Left ventricle myocardium superior (tissue), 1 donor: ENCODE measurements at places on chromosomes 6 and 20. TPM values are rescaled to one million over a fixed set of nuclear protein-coding genes. Genes with fewer than 3 reads are reported as not detected.

DNA sequence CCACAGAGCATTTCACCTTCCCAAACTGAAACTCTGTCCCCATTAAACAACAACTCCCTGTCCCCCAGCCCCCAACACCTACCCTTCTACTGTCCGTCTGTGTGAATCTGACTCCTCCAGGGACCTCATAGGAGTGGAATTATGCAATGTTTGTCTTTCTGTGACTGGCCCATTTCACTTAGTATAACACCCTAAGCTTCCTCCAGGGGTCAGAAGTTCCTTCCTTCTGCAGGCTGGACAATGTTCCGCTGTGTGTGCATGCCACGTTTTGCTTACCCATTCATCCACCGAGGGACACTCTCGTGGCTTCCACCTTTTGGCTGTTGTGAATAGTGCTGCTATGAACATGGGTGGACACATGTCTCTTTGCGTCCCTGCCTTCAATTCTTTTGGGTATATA is 37.6 kb upstream of the MPC1 start:
- DNase-seq = no peak

GRCh38 chr6:118810420-118811027 is 83.4 kb upstream of the ASF1A start:
- DNase-seq = no peak

GRCh38 chr6:2636672-2637071 is 114.0 kb downstream of the MYLK4 start:
- no peak for DNase-seq

DNA sequence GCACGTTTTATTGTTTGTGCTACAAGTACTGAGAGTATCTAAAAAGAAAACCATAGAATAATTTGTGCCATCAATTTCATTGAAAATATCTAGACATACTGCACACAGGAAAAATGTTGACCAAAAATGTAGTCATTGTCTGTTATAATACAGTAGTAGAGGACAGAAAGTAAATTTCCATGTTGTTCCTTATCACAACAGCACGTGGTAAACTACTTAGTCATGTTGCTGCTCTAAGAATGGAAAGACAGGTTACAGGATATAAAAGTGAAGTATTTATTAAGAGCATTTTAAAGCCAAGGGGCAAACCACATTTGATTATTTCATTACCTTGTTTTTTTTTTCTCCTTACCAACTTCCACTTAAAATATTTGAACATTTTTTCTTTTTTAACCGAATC is 89.0 kb upstream of the CEP85L start:
- DNase-seq = no peak

DNA sequence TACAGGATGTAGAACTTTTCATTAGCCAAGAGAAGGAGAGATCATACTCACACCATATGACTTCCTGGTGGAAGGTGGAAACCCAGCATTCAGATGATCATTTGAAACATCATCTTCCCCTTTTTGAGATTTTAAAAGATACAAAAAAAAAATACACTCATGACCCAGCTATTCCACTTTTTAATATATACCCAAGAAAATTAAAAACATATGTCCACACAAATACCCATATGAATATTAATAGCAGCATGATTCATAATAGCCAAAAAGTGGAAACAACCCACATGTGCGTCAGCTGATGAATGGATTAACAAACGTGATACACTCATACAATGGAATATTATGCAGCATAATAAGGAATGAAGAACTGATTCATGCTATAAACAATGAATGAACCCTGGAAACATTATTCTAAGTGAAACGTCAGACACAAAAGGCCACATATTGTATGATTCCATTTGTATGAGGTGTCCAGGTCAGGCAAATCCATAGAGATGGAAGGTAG is 130.0 kb upstream of the SGK1 start:
- DNase-seq = no peak

GABRR1 gene
- total RNA-seq = not detected
